Peyer's patch (tissue), 4 donors: ENCODE measurements at places on chromosomes 13 and 19. TPM values are rescaled to one million over a fixed set of nuclear protein-coding genes. Genes with fewer than 3 reads are reported as not detected.

DNA sequence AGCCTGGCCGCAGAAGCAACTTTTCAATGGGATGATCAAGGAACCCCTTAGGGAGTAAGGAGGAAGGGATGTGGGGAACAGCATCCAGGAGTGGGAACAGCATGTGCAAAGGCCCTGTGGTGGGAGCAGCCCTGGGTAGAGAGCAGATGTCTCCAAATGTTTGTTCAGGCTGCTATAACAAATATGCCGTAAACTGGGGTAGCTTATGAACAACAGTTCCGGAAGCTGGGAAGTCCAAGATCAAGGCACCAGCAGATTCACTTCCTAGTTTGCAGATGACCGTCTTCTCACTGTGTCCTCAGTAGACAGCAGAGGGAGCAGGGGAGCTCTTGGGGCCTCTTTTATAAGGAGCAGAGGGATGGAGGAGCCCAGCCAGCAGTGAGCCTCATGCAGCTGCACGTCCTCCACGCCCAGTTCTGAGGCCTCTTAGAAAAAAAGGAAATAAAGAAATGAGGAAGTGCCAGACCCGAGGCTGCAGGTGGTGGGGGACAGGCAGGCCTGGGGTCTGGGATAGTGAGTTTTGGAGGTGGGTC is 4.2 kb upstream of the LRRC25 start:
- no peak overlapping the region for H3K4me3 ChIP-seq
- peak; percentile 81 for DNase-seq
- no peaks in the 10 kb centered on the region for H3K36me3 ChIP-seq
- H3K27me3 ChIP-seq, result no peaks in the 10 kb centered on the region
- H3K27ac ChIP-seq, result peak overlapping the region; percentile 65
- H3K4me1 ChIP-seq, result peaks cover 13% of the 10 kb centered on the region

GRCh38 chr19:7864690-7865074 is 9.5 kb downstream of the PRR36 start:
- DNase-seq, result no peak
- no peaks in the 10 kb centered on the region for H3K27me3 ChIP-seq
- H3K4me3 ChIP-seq, result no peak overlapping the region
- H3K27ac ChIP-seq, result no peak overlapping the region
- H3K36me3 ChIP-seq, result no peaks in the 10 kb centered on the region

- H3K4me3 ChIP-seq, result no peak overlapping the region
- no peak overlapping the region for H3K27ac ChIP-seq
- peak; percentile 22 for DNase-seq
- H3K4me1 ChIP-seq, result no peaks in the 10 kb centered on the region
- no peaks in the 10 kb centered on the region for H3K36me3 ChIP-seq
Measured at GRCh38 chr13:111387026-111387871, 66.8 kb downstream of the TEX29 start.

- no peaks in the 10 kb centered on the region for H3K4me1 ChIP-seq
- no peak overlapping the region for H3K4me3 ChIP-seq
- no peak for DNase-seq
Measured at GRCh38 chr19:30052122-30053075, 110.4 kb downstream of the URI1 start.

RNF113B gene
- not detected for total RNA-seq

AZU1 gene
- not detected for total RNA-seq

PSG6 gene
- not detected for total RNA-seq

SAFB2 gene
- 200 TPM for total RNA-seq

PGLYRP1 gene
- total RNA-seq, result not detected

ZNF221 gene
- 5.0 TPM for total RNA-seq

POSTN gene
- total RNA-seq, result 13.2 TPM

SUGT1 gene
- 26.0 TPM for total RNA-seq

YJEFN3 gene
- 4.4 TPM for total RNA-seq

SLC17A7 gene
- not detected for total RNA-seq
